GM19239 (cell line): ENCODE measurements at places on chromosomes 16 and 17.

- DNase-seq = no peak
These were observed 6.4 kb upstream of the MILR1 start for GRCh38 chr17:64442541-64442971.

GRCh38 chr17:42766124-42766523, 5.1 kb downstream of the RAMP2 start:
- DNase-seq = no peak

GRCh38 chr17:2138318-2138717, 83.4 kb downstream of the HIC1 start:
- DNase-seq = peak; percentile 52

- DNase-seq = no peak
These were observed 5.3 kb upstream of the NTN3 start for GRCh38 chr16:2465653-2466415.

DNA sequence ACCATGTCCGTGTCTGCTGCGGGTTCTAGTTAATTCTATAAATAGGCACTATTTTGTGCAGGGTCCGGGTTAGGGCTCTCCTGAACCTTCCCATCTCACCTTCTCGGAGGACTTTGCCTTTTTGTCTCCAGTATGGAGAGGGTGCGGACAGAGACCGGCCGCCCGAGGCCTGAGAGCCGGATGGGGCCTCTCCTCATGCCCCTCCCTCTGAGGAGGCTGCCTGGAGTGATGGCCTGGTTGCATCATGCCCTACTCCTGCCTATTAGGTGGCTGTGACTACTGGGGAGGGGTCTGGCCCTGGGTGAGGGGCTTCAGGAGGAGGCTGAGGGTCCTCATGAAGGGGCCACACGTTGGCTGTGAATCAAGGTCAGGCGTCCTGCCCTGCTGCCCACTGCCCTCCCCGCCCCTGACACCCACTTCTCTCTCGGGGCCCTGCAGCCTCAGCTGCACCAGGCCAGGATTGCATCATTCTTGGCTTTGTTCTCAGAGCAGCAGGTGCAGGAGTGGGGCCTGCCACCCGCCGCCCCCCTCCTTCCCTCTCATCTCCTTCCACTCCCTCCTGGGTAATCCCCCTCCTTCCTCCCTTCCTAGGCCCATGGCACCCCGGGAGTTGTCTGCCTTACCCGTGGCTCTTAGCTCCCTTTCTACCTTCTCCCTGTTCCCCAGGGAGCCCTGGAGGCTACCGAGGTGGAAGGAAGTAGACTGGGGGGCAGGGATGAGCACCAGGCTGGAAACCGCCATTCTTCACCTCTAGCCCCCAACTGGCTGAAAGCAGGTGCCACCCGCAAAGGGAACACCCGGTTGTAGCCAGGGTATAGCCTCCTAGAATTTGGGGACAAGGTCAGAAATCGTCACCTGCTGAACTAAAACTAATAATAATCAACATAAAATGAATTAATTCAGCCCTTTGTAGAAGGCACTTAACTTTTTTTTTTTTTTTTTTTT, 12.7 kb upstream of the ARHGAP23 start:
- no peak for DNase-seq

- DNase-seq = no peak
These were observed 152.9 kb upstream of the C16orf82 start for GRCh38 chr16:26913851-26914250.

GRCh38 chr17:8031950-8032349, 6.9 kb upstream of the ALOX15B start:
- no peak for DNase-seq

DNA sequence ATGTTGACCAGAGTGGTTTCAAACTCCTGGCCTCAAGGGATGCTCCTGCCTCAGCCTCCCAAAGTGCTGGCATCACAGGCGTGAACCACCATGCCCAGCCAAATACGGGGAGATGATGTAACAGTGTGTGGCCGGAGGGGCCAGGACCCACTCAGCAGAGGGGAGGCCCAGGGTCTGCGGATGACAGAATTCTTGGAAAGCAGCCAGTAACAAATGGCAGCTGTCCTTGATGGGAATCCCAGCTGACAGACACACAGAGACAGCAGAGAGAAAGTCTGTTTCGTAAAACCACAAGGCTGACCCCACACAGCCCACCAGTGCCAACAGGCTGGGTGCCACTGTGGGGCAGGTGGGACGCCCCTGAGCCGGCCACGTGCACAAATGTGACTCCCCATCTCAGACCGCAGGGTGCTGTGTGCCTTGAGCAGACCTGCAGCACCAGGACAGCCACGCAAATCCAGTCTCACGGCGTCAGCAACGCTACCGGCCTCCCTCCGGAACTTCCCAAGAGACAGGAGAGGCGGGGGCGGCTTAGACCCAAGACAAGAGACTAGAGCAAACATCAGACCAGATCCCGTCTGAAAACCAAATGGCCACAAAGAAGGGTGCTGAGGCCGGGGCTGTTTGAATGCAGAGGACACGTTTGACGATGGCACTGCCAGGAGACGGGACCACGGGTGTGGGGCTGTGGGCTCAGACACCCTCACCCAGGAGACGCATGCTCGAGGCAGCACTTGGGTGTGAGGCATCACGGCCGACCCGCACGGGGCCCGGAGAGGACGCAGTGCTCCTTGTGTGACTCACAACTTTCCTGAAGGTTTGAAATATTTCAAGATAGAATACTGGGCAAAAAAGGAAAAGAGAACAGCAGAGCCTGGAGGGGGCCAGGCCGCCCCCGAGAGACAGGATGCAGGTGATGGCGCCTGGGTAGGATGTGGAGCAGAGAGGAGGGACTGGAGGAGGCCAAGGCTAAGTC, 24.6 kb downstream of the CTU2 start:
- DNase-seq = no peak

DNA sequence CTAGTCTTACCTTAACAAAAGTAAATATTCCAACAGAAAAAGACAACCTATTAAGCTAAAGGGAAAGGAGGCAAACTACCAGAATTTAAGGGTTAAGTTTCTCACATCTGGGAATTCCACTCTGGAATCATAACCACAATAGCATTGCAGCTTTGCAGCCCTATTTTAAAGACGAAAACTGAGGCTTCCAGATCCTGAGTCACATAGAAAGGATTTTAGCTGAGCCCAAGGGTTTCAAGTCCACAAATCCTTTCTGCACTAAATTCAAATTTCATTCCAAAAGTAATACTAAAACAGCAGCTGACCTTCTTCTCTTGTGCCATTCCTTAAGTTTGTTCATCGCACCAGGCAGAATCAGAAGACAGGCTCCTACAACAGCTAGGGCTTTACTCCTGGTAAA, 17.8 kb downstream of the XYLT1 start:
- DNase-seq = no peak

- DNase-seq = no peak
These were observed 2.3 kb downstream of the OXLD1 start for GRCh38 chr17:81664051-81664470.
